CD4-positive, alpha-beta T cell (primary cell): ENCODE measurements at places on chromosomes 5 and 9.

DNA sequence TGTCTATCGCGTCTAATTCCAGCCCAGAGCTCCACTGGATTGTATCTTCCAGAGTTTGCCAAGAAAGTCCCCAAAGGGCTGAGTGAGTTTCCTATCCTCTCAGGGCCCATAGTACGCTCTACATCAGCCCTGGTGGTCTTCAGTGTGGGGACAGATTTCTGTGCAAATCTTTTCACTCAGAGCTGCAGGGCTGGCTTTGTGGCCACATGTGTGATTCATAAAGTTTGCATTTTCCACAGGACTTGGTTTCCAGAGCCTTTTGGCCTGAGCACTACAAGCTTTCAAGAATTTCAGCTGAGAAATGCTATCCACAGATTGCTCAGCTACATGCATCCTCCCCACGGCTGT lies 76.7 kb upstream of the CXCL14 start:
- no peak for DNase-seq

DNA sequence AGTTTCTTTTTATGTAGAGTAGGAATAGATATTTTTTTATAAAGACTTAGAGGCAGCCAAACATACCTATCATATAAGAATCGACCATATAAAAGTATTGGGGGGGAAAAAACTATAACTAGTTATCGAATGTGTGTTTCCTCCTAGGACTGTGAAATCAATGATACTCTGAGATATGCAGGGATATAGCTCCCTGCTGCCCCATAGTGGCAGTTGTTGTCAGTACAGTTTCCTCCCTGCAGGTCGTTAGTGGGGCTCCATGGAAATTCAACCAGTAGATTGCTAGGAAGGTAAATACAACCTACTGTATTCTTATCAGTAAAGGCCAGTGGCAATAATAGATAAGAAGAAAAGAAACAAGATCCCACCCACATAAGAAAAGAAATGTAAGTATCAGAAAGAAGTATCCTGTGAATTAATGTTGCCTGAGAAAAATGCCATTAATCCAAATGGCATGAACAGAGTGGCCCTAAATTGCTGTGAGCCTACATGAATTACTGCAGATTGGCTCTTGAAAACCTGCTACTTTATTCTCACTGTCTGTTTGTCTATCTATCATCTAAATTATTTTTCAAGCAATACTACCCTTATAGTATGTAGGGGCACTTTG lies 136.9 kb upstream of the FBN2 start:
- DNase-seq: no peak

GRCh38 chr5:172543484-172544298 lies 89.4 kb upstream of the SH3PXD2B start:
- no peak for DNase-seq

- DNase-seq: no peak
Observed at GRCh38 chr5:80978772-80979317, 18.7 kb downstream of the RASGRF2 start.

- DNase-seq: no peak
Observed at GRCh38 chr5:144247131-144247530, 76.5 kb downstream of the KCTD16 start.

GRCh38 chr5:143148771-143149170 lies 254.7 kb downstream of the NR3C1 start:
- no peak for DNase-seq

DNA sequence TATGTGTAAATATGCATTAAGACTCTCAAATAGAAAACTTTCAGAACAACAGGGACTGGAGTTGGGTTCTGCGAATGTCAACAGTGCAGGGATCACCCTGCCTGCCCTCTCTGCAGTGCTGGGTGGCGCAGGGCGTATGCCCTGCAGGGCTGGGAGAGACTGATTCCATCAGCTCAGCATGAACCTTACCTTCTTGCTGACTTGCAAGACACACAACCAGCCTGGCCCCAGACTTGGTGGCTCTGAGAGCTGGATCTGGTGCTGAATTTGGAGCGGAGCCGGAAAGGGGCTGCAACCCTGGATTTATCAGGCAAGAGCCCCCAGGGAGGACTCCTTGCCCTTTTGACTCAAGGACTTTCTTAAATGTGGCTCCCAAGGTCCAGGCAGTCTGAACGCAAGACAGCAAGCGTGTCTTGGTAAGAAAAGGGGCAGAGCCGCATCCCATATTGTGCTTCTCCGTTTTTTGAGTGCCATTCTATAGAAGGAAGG lies 376.0 kb upstream of the IRX2 start:
- no peak for DNase-seq

GRCh38 chr5:113005454-113005853 lies 28.9 kb downstream of the DCP2 start:
- no peak for DNase-seq

GRCh38 chr5:174729075-174729680 lies 4.8 kb downstream of the MSX2 start:
- no peak for DNase-seq

DNA sequence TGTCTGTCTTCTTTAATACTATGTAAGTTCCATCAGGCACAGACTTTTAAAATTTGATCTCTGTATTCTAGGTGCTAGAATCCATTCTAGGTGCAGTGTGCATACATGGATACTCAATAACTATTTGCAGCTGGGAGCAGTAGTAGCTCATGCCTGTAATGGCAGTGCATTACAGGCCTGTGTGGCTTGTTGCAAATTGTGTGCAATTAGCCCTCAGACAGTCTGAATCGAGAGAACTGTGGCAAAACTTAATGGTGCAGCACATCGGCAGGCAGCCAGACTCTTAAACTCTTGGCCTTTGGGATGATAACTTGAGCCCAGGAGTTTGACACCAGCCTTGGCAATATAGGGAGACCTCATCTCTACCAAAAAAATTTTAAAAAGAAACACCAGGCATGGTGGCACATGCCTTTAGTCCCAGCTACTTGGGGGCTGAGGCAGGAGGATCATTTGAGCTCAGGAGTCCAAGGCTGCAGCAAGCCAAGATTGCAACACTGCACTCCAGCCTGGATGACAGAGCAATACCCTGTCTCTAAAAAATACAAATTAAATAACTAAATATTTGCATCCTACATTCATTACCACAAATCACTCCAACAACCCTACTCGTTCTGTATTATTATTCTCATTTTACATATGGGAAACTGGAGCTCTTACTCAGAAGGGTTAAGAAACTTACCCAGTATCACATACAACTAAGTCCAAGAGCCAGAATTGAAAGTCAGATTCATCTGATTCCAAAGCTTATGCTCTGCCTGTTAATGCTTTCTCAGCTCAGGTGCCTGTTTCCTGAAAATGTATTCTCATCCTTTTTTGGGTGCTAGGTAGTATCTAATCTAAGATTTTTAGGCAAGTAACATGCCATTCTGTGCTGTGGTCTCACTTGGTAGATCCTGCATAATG lies 30.1 kb downstream of the PRKACG start:
- no peak for DNase-seq

- DNase-seq: no peak
Observed at GRCh38 chr5:149917073-149917676, 27.4 kb downstream of the PDE6A start.

DNA sequence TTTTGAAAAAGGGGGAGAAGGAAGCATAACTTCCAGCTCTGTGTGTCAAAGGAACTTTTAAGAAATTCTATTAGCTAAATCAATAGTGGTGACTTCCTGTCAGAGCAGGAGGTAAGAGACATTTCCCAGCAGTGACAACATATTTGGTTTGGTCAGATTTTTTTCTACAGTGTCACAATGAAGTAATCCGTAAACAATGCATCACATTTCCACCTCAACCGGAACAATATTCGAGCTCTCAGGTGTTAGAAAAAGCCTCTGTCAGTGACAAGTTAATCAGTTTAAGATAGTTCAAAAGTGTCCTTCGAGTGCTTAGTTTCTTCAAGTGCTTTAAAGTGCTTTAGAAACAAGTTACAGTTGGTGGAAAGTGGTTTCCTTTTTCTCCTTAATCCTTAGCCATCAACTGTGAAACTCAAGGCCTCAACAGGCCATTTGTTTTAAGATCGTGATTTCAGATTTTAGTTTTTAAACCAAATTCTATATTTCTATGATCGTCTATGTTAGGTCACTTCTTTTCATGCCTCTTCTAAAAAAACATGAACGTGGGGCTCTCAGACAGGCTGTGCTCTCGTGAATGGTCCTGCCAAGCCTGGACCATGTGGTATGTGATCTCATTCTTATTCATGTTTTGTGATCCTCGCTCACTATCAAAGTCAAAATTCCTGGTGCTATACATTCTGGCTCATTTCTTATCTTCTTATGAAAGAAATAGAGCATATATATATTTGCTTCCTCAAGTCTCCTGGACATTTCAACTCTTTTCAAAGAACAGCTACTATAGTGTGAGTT lies 181.9 kb upstream of the HMHB1 start:
- no peak for DNase-seq

- DNase-seq: no peak
Observed at GRCh38 chr5:159032656-159033350, 66.9 kb downstream of the EBF1 start.
